ENCODE measurements at places on chromosomes 13 and 19.

DNA sequence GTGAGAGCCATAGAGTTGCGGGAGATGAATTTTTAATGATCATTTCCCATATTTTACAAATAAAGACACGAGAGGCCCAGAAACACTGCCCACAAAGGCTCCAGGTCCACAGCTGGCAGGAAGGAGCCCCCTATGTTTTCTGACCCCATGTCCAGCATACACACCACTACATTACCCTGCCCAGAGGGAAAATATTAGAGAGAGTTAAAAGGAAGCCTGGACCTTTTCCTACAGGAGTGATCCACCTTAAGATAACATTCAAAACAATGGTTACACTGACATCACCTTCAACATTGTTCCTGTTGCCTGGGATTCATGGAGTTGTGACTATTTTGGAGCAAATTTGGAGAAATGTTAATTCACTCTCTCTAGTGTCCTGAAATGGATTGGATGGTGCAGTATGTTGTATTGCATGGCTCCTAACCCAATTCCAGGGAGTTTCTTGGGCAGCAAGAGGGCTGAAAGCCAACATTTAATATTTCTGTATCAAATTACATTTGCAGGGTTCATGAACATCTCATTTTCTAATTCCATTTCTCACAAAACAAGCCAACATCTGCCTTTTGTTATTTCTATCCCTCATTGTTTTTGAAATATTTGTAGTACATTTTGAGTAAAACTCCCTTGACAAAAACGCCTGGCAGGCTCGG lies 172.5 kb downstream of the DLEU7 start:
- no peak for DNase-seq

DNA sequence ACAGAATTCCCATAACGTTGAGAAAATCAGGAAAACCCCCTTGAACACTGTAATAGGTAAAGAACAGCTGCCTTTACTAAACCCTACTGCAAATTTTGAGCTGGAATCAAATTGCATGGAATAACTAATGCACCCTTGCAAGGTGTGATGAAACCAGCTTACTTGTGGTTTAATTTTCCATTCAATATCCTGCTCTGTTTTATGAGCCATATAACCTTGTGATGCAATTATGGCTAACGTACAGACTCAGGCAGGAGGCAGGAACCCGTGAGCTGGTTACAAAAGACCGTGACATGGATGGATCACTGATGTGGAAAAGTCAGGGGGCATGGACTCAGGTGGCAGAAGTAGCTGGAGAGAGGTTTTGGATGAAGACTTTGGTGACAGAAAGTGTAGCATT lies 438.6 kb downstream of the COG6 start:
- no peak for DNase-seq

GRCh38 chr13:81048026-81048461 lies 707.1 kb upstream of the SPRY2 start:
- no peak for DNase-seq

DNA sequence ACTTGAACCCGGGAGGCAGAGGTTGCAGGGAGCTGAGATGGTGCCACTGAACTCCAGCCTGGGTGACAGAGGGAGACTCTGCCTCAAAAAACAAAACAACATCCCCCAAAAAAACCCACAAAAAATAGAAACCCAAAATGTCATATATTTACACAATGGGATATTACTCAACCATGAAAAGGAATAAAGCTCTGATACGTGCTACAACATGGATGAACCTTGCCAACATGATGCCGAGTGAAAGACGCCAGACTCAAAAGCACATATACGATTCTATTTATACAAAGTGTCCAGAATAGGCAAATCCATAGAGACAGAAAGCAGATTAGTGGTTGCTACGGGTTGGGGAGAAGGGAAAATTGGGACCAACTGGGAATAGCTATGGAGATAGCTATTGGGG lies 2.1 kb upstream of the TPRX1 start:
- DNase-seq: no peak

- no peak for DNase-seq
Measured at GRCh38 chr19:51735759-51736449, 12.1 kb upstream of the HAS1 start.

DNA sequence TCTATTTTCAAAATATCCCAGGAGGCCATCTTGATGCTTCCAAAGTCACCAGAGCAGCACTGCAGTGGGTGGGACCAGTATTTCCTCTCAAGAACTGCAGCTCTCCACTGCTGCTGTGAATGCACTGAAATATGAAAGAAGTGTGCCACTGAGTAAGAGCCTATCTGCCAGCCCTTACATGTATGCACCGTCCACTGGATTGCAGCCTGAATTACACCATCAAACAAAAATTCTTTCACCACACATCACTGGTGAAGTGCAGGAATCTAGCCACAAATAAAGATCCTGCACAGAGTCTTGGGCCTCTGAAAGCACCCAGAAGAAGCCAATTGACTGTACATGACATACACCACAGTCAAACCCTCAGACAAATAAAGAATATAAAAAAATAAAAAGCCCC lies 249.0 kb downstream of the LHFPL6 start:
- no peak for DNase-seq

- no peak for DNase-seq
Measured at GRCh38 chr13:92727118-92727517, 499.5 kb upstream of the GPC6 start.

DNA sequence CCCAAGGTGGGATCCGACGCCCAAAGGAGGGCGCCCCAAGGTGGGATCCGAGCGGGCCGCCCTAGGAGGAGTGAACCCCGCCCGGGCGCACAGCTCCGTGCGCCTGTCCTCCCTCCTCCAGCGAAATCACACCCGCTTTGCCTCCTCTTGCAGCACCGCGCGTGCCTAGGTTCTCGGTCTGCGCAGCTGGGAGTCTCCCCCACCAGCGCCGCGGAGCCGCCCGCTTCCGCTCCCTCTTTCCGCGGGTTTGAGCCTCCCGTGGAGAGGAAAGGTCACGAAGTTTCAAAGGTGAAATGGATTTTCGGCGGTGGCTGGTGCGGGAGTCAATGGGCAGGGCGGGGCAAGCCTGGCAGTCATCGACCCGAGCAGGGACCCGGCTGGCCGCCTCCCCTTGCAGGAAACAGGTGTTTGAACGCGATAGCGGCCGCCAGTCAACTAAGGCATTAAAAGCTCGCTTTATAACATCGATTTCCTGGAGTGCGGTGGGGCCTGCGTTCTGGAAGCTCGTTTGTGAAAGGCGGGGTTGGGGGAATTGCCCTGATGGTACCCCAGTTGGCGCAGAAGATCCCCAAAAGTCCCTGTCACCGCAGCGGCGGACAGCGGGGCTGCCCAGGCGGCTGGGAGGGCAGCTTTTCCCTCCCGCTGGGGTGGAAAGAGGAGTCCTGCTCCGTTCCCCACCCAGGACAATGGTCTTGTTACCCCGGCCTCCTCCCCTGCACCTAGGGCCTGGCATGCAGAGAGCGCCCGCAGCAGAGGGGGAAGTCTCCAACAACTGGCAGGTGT lies 9.0 kb upstream of the SOX1 start:
- no peak for DNase-seq

- no peak for DNase-seq
Measured at GRCh38 chr19:14848822-14849221, at the start of gene OR7A10. Gene OR7A10 (minus strand): TSS chr19:14848922. CDS start chr19:14841877, 7,045 bp downstream.

- no peak for DNase-seq
Measured at GRCh38 chr13:36431204-36432105, 840 bp upstream of the CCNA1 start.

GRCh38 chr13:97307882-97308624 lies 85.9 kb downstream of the MBNL2 start:
- DNase-seq: no peak

DNA sequence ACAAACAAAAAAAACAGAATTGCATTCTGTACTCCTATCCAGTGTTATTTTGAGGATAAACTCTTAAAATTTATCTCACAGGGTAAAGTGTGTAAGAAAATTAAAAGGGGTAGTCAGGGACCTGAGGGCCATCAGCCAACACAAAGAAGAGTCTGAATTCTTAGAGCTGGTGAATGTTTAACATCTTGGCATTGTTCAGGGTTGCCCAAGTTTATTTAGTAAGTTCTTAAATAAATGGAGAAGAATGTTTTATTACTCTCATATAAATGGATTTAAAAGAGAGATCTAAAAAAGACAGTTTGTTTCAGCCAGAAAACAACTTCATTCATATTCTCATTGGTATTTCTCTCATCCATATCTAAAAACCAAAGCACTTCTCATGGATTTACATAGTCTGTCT lies 171.7 kb downstream of the LACC1 start:
- DNase-seq: no peak

GRCh38 chr13:23609414-23609760 lies 39.2 kb downstream of the TNFRSF19 start:
- no peak for DNase-seq

DNA sequence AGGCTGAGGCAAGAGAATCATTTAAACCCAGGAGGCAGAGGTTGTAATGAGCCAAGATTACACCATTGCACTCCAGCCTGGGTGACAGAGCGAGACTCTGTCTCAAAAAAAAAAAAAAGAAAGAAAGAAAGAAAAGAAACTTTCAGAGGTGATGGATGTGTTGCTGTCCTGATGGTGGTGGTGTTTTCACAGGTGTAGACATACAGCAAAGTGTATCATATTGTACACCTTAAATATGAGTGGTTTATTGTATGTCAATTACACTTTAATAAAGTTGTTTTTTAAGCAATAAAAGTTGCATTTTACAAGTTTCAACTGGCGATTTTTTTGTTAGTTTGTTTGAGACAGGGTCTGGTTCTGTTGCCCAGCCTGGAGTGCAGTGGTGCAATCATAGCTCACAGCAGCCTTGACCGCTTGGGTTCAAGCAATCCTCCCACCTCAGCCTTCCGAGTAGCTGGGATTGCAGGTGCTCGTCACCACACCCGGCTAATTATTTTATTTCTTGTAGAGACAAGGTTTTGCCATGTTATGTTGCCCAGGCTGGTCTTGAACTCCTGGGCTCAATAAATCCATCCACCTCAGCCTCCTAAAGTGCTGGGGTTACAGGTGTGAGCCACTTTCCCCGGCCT lies 13.5 kb upstream of the INSR start:
- no peak for DNase-seq

- DNase-seq: no peak
Measured at GRCh38 chr13:65347420-65348030, 1882.6 kb downstream of the PCDH9 start.

- no peak for DNase-seq
Measured at GRCh38 chr13:44583137-44583536, 7.0 kb upstream of the TSC22D1 start.

DNA sequence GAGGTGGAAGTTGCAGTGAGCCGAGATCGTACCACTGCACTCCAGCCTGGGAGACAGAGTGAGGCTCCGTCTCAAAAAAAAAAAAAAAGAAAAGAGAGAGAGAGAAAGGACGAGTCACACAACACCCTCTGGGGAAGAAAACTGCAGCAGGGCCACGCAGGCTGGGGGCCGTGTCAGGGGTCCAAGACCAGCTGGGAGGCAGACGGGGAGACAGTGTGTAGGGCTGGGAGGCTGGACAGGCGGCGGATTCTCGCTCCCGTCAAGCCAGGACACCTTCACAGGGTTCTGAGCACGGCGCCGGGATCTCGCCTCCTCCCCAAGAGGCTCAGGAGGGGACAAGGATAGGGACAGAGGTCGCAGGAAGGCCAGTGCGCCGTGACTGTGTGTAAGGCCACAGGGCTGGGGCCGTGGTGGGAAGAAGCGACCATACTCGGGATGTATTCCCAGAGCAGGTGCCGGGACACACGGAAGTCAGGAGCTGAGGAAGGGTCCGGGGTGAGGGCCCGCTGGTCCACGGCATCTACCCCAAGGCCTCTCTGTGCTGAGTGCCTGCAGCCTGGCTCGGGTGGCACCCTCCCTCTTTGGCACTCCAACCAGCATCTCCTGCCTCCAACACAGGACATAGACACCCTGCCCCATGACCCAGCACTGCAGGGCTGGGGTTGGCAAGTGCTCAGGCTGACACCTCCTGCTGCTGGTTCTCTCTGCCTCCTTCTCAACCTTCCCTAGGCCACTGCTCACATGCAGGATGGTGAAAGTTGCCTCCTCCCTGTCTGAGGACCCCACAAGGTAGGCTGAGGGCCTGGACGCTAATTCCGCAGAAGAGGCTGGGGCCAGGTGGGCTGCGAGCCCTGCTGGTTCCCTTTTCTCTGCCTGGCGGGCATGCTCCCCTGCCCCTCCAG lies 21.2 kb downstream of the ZNF787 start:
- no peak for DNase-seq

DNA sequence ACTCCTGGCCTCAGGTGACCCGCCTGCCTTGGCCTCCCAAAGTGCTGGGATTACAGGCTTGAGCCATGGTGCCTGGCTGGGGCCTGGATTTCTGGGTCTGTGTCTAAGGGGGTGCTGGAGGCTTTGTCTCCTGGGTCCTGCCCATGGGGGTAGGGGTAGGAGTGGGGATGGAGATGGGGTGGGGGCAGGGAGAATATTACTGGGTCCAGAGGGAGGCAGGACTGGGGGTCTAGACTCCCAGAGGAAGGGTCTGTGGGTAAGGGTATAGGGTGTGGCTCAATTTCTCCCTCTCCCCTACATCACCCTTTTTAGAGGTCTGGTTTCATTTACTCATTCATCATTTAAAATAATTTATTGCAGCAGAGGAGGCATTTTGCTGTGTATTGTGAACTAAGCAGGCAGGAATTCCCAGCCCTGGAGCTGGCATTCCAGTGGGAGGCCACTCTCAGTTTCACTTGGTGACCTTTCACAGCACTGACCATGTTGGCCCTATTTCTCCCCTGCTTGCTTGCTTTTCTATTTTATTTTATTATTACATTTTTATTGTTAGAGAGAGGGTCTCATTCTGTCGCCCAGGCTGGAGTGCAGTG lies 810 bp upstream of the NFKBID start:
- no peak for DNase-seq

DNA sequence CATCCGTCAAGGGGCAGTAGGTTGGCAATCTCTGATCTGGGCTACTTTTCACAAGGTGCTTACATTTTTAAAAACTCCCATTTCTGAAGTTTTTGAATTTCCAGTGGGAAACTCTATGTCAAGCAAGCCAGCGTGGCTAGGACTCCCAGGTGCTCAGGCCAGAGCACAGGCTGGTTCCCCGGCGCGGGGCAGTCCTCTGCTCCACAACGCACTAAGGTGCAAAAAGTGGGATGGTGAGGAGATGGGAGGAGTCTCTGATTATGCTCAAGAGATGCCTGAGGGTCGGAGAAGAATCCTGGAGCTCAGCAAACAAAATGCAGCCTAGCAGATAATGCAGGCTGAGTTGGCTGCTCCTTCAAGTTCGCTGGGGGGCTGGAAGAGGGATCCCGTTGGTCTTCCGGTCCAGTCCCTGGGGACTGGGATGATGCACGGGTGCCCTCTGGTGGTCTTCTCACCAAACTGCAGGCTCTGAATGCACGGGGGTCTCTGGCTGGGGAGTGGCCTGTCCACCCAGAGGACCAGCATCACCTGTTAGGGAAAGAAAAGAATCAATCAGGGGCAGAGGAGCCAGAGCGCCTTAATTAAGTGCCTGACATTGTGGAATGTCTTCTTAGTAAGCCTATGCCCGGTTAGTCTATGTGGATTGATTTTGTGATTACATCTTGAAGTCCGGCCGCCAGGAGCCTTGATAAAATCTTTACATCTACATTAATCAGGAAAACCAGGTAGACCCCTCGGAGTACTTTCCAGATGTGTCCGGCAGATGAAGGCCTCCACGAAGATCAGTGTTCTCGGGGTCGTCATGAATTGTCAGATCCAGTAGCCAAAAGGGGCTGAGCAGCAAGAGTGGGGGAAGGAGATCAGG lies 244.4 kb upstream of the MAB21L1 start:
- DNase-seq: peak; percentile 19

- DNase-seq: no peak
Measured at GRCh38 chr19:43688059-43688701, 18.2 kb upstream of the PLAUR start.

- no peak for DNase-seq
Measured at GRCh38 chr13:96551546-96551945, 442.7 kb downstream of the OXGR1 start.

- DNase-seq: peak; percentile 24
Measured at GRCh38 chr19:29663861-29664752, 1.2 kb upstream of the PLEKHF1 start.

- peak; percentile 66 for DNase-seq
Measured at GRCh38 chr19:49441210-49441959, at the start of gene SLC17A7. Gene SLC17A7 (minus strand): TSS chr19:49441527. CDS start chr19:49441379, 148 bp downstream.

Measured in activated T-cell treated with anti-CD3 and anti-CD28 coated beads, Interleukin-2, amount 50 U/mL, for 1 hour (primary cell).